Natural killer cell treated with Interleukin-12 subunit alpha and Interleukin-12 subunit beta and Interleukin-15 and Interleukin-18, amount 100 ng/mL, for 72 hours (primary cell): ENCODE measurements at places on chromosomes 7 and 10. TPM values are rescaled to one million over a fixed set of nuclear protein-coding genes. Genes with fewer than 3 reads are reported as not detected.

Gene RBM20
- total RNA-seq, result not detected

Gene TMEM225B
- 0.78 TPM for total RNA-seq

Gene FOXI2
- total RNA-seq, result not detected

GRCh38 chr10:36173364-36173763 lies 531.3 kb upstream of the FZD8 start:
- DNase-seq, result no peak

DNA sequence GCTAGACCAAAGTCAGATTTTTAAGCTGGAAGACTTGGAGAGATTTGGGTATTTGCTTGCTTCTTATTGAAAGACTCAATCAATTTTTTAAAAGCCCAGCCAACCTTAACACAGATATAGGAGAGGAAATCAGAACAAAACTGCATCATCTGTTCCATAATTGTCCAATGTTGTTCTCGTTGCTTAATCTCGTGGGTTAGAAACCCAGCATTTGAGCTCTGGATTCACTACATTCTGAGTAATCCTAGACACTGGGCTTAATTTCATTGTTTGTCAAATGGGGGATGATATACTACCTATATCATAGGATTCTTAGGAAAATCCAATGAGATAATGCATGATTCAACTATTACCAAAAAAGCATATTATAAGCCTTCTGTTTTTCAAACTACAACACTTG lies 48.9 kb downstream of the CALD1 start:
- DNase-seq, result no peak

GRCh38 chr7:30201161-30201666 lies 66.4 kb downstream of the MTURN start:
- no peak for DNase-seq

GRCh38 chr7:118298771-118299170 lies 74.3 kb downstream of the ANKRD7 start:
- DNase-seq, result no peak

DNA sequence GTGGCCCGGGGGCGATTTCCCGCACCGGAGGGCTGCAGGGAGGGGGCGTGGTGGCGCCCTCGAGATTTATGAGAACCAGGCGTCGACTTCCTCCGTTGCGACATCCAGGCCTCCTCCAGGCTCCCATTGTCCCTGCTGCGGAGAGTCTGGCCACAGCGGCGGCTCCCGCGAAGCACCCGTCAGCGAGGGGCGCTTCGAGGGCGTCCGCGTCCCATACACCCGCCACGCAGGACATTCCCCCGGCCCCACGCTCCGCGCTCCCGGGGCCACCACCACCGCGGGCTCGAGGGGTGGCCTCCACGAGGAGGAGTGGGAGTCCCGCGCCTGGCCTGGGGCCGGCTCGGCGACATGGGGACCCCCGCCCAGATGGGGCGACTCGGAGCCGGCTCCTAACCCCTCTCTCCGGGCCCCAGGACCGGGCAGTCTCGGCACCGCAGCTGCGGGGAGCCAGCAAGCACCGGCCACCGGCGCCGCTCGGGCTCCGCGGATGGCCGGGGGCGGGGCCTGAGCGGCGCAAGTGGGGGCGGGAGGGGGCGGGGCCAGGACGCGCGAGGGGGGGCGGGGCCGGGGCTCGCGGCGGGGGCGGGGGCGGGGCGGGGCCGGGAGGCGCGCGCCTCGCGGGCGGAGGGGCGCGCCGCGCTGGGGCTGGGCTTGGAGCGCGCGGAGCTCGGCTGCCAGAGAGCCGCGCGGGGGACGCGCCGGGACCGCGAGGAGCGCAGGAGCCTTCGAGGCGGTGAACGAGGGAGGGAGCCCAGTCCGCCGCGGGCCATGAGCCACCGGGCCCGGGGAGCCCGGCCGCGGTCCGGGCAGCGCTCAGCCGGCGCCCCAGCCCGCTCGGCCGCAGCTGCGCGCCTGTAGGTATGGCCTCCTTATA lies at the start of gene SH2B2:
TSS of gene SH2B2 (plus strand) at position 632 of the 874 bp plus-strand sequence. CDS start 13,683 bp downstream, outside the sequence.
- DNase-seq, result peak; percentile 76

GRCh38 chr10:100520811-100521210 lies 1.1 kb upstream of the SEC31B start:
- DNase-seq, result no peak
